Right renal cortex interstitium (tissue), 3 donors: ENCODE measurements at places on chromosomes 6 and 20.

DNA sequence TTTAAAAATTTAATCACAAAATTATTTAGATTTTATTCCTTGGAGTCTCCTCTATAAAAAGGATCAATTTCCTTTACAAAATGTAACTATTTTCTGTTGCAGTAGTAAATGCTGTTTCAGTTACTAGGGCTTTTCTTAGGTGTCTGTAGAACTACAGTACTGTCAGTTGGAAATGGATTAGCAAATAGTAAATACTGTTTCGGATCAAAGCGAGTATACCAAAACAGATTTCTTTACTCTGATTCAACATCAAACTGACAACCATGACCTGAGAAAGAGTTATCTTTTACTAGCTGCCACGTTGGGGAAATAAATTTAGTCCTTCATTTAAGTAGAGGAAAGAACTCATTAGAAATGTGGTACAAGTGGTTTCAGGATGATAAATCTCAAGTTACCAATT, 172.5 kb downstream of the HS3ST5 start:
- no peak for DNase-seq

DNA sequence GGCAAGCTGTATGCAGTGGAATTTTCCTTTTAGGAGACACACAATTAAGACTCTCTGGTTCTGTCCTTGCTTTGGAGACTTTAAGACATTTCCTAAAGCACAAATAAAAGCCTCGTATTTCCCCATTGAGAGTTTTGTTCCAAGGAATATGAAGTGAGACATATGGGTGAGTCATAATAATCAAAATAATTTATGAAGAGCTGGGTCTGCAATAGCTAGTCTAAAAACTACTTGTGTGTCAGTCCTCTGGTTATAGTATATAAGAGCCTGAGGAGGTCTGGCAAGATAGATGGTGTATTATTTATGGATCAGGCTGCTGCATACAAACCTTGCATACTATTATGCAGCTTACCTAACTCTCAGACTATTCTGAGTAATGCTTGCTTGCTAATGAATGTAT, 142.6 kb downstream of the ADGRG6 start:
- no peak for DNase-seq

DNA sequence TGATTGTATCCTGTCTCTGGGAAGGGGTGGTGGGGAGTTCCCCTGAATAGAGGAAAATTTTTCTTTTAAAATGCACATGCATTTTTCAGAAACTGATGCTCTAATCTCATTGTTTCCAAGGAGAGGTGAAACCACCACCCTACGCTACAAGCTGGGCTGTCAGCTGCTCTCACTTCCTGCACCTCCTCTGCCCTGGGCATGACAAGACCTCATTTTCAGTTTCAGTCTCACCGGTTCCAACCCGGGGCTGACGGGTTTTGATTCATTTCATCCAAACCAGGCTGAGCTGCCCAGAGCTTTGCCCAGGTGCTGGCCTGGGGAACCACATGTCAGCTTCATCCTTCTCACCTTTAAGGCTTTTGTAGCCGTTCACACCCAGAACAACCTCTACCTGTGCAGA, 99.7 kb downstream of the EYA2 start:
- DNase-seq, result no peak

DNA sequence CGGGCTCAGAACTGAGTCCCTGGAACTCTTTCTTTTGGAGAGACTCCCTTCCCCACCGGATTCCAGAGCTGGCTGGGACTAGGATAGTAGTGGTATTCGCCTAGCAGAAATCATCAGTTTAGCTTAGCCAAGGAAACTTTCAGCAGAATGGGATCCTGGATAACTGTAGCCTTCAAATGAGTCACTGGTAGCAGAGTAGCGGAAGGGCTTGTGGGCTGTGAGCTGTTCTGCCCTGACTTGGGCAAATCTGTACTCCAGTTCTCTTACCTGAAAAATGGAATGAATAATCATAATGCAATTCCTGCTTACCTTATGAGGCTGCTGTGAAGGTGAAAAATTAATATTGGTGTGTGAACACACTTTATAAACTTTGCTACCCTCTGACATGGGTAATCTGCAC, 244.3 kb upstream of the CHD6 start:
- DNase-seq, result no peak

DNA sequence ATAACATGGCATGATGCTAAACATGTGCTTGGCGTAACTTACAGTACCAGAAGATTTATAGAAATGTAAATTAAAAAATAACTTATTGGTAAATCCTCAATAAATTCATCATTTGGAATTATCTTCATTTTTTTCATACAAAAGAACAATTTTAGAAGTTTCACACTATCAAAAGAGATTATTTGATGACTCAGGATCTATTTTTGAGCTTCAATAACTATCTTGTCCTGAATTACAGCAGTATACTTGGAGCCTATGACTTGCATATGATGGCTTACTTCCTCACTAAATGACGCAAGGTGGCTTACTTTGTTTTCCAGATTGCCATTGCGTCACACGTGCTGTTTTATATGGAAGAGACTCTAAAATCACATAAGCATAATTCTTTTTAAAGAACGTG, 49.2 kb downstream of the KHDRBS2 start:
- no peak for DNase-seq

GRCh38 chr6:78883651-78884050, 16.3 kb downstream of the IRAK1BP1 start:
- DNase-seq, result no peak

DNA sequence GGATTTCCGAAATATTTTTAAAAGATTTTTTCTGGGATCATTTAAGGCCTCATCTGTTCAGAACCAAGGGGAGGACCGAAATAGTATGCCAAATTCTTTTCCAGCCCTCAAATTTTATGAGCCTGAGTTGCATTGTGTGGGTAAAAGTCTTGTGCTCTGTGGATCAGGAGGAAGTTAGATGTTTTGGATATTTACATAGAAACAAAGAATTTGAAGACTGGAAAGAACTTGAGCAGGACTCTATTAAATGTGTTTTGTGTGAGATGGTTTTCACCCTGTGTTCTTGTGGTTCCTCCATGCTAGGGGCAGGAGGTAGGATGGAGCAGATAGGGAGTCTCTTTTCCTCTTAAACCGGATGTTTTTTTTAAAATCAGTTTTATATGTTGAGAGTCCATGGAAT, 329.1 kb downstream of the LAMA2 start:
- DNase-seq, result no peak

GRCh38 chr6:153129873-153130514, 1.1 kb downstream of the RGS17 start:
- DNase-seq, result no peak

DNA sequence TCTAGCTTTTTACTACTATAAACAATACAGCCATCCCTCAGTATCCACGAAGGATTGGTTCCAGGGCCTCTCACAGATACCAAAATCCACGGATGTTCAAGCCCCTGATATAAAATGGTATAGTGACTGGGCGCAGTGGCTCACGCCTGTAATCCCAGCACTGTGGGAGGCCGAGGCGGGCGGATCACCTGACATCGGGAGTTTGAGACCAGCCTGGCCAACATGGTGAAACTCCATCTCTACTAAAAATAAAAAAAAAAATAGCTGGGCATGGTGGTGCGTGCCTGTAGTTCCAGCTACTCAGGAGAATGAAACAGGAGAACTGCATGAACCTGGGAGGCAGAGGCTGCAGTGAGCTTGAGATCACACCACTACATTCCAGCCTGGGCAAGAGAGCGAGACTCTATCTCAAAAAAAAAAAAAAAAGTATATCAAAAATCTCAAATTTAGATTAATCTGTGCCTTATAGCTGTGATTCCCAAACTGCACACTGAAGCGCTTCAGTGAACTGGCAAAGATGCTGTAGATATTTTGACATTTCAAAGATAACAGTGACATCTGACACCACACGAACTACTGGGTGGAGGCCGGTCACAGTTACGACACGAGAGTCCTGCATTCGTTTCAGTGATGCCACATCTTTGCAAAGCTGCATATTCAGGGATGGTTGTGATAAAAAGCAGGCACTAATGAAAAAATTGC, 38.3 kb downstream of the MRS2 start:
- DNase-seq, result no peak

GRCh38 chr6:15433511-15433861, 187.6 kb downstream of the JARID2 start:
- no peak for DNase-seq

- no peak for DNase-seq
Measured at GRCh38 chr6:1386038-1386709, 3.2 kb upstream of the FOXF2 start.

DNA sequence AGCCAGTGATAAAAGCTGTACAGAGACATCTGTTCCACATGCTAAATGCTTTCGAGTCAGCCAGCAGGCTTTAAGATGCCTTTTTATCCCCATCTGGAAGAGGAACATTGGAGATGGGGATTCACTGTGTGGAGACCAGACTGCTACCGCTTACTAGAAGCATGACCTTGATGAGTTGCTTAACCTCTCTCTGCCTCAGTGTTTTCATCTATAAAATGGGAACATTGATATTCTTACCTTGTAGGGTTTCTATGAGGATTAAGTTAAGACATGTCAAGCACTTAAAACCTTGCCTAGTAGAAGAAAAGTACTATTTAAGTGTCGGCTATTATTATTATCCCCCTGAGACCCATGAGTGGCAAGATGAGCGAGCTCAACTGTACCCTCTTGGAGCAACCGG, 165.3 kb upstream of the SNX9 start:
- no peak for DNase-seq

DNA sequence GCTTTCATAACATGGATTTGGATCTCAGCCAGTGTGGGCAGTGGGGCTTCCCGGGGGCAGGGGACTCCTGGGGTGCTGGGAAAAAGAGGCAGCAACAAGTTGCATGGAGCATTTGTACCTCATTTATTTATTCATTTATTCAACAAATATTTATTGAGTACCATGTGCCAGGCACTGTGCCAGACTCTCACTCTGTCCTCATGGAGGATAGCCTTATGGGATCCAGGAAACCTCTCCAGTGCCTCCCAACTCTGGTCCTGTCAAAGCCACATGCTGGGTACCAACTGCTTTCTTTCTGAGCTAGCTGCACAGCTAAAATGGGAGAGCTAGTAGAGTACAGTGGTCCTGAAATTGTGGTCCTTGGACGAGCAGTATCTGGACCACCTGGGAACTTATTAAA, 87.8 kb upstream of the EPB41L1 start:
- no peak for DNase-seq

DNA sequence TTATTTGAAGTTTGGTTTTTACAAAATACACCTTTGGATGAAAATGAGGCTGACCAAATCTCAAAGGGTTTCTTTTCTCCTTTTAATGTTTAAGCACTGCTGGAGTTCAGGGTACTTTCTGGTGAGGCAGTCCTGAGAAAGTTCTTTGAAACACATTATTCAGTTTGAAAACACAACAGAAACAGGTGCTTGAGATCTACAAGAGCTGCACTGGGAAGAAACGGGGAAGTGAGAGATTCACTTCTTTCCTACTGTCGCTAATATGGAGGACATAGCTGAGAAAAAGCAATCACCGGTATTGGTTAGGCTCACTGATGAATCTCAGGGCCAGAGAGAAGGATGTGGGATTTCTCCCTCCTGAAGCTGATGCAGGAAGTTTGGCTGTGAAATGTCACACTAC, 22.9 kb upstream of the TMEM170B start:
- DNase-seq, result no peak

- no peak for DNase-seq
Measured at GRCh38 chr6:40848038-40848437, 191.0 kb downstream of the UNC5CL start.

DNA sequence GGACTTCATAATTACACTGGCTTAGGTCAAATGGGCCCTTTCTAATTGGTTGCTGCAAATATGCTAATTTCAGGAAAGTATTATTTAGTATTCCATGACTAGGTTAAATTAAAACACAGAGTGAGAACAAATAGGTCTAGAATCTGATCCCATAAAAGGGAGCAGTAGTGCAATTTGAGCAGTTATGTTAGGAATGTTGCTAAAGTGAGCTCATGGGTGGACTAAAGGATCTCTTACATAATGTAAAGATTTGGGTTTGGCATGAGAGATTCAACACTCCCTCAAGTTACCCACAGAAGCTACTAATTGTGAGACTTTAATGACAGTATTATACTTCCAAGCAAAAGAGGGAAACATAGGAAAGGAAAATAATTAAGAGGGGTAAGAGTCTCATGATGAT, 109.1 kb downstream of the C6orf58 start:
- DNase-seq, result no peak

GRCh38 chr6:39945626-39946025, 11.4 kb upstream of the MOCS1 start:
- no peak for DNase-seq

DNA sequence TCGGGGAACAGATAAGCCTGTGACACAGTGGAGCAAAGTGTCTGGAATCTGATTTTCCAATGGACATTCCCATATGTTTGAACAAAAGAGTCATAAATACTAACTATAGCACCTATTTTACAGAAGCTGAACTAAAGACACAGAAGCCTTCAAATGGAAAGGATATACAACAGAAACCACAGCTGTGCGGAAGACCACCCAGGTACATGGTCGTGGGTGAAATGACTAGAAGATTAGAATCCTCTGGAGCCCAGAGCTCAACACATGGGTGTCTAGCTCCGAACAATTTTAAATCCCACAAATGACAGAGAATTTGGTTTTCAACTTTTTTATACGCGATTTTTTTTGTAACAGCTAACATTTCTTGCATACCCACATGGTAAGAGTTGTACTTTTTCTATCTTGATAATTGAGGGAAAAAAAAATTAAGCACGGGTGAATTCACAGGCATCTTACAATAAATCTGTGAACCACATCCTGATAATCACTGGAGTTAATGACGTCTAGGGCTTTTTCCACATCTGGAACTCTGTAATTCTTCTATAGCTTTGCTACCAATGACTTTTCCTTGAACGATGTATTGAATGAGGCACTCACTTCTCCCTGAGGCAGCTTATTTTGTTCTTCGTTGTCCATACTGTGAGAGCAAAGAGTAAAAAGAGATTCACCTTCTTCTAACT, 271.1 kb upstream of the AGPAT4 start:
- DNase-seq, result no peak
